ENCODE measurements at places on chromosomes 2 and 18.

DNA sequence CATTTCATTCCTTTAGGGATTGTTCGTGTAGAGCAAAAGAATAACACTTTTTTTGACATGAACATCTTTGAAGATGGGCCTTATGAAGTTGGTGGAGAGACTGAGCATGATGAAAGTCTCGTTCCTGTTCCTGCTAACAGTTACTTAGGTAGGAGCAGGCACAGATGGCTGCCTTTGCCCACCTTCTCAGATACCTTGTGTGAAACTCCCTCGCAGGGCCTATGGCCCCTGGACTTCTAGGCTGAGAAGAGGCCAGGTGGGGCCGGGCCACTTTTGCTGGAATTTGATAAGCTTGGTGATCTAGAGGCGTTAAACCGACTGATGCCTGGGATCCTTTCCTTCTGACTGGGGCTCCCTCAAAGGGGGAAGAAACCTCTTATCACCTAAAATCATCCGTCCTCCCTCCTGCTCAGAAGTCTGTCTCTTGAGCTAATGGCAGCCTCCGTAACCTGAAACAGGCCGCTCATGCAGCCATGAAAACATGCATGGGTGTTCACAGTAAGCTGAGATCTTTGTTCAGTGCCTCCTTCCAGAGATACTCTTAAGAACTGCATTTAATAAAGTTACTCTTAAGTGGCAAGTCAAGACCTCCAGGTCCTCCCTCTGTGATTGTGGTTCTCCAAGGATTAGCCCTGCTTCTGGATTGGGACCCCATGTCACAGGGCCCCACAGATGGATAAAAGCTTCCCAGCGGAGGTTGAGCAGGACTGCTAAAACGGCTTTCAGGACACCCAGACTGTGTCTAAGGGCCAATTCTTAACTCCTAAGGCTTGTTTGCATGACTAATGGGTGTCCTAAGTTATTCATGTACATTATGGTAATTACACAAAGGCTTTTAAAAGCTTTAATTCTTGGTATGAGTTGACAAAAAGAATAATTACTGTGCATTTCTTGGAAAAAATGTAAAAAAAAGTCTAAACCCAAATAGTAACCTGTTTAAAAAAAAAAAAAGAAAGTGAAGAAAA, 43.9 kb downstream of the ITGA6 start:
- DNase-seq: no peak

- DNase-seq: no peak
These were observed 57.0 kb downstream of the VPS54 start for GRCh38 chr2:63962186-63962585.

DNA sequence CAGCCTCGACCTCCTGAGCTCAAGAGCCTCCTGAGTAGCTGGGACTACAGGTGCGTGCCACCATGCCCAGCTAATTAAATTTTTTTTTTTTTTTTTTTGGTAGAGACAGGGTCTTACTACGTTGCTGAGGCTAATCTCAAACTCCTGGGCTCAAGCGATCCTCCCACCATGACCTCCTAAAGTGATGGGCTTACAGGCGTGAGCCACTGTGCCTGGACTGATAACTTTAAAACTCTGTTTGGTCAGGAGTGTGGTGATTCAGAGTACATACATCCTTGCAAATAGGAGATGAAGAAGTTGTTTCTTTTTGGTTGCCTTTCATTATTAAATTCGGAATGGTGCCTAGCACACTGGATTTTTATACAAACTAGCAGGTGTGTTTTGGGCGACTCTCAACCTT, 73.0 kb downstream of the LTBP1 start:
- no peak for DNase-seq

GRCh38 chr2:236946871-236947270, 138.8 kb upstream of the COPS8 start:
- no peak for DNase-seq

DNA sequence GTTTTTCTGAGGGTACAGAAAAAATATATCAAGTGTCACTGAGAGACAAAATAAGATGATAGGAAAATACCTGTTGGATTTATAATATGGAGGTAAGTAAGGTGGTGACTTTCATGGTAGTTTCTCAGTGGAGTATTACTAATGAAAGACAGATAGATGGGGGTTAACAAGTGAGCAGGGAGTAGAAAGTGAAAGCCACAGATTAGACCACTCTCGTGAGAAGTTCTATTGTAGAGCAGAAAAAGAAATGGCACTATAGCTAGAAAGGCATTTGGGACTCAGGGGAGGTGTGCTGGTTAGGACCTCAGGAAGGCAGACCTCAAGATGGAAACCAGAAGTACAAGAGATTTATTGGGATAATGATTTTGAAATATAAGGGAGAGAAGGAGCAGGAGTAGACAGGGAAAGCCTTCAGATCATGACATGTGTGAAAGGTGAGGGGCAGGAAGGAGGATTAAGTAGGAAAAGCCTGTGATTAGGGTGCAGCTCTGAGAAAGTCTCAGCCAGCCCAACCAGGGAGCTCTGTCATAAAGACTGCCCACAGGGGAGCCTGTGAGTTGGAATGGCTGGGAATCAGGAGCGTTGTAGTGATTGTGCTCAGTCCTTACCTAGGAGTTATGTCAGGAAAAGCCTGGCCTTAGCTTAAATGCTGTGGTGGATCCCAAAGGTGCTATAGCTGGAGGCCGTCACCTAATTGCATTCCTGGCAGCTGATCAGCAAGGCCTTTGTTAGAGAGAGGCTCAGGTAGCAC, 198.1 kb downstream of the IKZF2 start:
- DNase-seq: no peak

DNA sequence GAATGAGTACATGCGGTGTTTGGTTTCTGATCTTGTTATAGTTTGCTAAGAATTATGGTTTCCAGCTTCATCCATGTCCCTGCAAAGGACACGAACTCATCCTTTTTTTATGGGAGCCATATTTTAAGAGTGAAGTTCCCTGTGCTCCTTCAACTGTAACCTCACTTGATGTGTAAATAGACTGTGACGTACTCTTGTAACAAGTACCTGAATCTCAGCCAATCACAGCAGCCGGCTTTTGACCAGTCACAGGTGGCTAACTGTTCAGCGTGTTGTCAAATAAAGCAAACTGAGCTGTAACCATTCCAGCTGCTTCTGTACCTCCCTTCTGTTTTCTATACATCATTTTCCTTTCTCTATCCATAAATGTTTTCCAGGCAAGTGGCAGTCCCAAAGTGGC, 774.3 kb upstream of the HS6ST1 start:
- no peak for DNase-seq

- no peak for DNase-seq
These were observed 176.0 kb downstream of the CCDC178 start for GRCh38 chr18:33264566-33264965.

DNA sequence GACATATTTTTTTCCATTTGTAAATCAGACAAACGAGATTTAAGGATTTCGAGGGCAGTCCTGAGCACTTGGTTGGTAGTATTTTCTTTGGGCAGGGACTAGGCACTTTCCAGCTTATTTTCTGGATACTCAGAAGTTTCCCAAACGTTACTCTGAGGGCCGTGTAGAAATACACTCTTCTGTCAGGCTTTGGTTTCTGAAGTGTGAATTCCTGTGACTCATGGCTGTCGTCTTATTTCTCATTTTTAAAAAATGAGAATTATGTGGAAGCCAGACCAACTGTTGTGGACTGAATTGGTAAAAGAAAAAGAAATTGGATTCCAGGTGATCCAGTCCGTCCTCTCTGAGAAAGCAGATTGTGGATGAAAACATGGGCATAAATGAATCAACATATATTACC, 658.6 kb upstream of the FANCL start:
- no peak for DNase-seq

- DNase-seq: no peak
These were observed 18.0 kb downstream of the COLEC11 start for GRCh38 chr2:3612639-3613523.

- DNase-seq: no peak
These were observed 34.6 kb downstream of the EFEMP1 start for GRCh38 chr2:55888936-55889335.

GRCh38 chr2:85604568-85605339, 2.3 kb upstream of the TMEM150A start:
- no peak for DNase-seq

DNA sequence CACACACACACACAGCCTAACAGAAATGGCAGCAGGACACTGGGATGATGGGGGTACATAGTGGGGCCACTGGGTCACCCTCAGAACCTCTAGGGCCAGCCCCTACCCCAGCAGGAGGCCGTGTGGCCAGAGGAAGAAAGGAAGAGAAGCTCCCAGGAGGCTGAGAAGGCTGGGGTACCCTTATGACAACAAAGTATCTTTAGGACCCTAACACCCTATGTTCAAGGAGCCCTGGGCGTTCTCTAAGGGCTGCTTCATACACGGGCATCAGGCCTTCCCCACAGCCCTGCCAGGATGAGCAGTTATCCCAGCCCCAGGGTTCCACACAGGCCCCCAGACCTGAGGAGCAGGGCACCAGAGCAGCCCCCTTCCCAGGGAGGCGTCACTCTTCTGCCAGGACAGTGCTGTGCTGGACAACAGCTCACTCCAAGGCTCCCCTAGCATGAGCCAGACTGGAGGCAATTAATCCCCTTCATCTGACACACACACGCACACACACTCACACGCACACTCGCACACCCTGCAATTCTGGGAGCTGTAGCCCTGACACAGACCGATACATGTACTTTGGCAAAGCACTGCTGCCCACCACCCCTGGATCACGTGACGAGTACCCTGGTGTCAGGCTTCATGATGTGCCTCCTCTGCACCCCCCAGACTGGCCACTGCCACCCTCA, 163.6 kb downstream of the TNS1 start:
- no peak for DNase-seq

GRCh38 chr18:27763341-27763740, 413.6 kb downstream of the CDH2 start:
- no peak for DNase-seq

GRCh38 chr2:231123362-231123898, 1.4 kb downstream of the HTR2B start:
- DNase-seq: no peak

DNA sequence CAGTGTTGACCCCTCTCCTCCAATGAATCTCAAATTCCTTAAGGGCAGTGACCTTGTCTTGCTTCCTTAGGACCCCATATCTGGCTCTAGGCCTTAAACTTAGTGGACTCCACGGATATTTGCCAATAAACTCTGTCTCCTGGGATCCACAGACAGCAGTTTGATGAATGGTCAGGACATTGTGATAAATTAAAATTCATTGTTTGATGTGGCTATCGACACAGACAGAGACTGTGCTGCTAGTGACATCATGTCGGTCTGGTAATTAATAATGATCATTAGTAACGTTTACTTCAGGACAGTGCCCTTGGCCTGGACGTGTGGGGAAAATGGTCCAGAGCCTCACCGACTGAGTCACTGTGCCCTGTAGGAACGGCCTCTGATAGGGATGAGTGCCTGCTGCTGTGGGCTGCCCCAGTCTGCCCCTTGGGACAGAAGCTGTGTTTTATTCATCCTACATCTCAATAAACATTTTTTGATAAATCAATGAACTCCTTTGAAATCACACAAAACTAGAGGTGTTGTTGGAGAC, 5.2 kb upstream of the SLC35F6 start:
- no peak for DNase-seq

DNA sequence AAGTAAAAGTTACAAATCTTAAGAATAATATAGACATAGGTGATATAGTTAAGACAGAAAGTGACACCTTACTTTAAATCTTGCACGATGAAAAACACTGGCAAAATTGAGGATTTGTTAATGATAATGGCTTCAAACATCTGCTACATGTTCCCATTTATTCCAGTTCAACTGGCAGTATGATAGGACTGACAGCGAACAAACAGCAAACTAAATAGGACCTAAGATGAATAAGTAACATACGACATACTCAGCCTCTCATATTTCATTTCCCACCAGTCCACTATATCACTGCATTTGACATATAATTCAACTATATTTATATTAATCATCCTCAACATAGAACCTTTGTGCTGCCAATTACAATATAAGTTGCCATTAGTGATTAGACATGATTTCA, 36.3 kb downstream of the ACVR1C start:
- no peak for DNase-seq

GRCh38 chr2:131104487-131105155, 515 bp upstream of the PLEKHB2 start:
- DNase-seq: no peak

DNA sequence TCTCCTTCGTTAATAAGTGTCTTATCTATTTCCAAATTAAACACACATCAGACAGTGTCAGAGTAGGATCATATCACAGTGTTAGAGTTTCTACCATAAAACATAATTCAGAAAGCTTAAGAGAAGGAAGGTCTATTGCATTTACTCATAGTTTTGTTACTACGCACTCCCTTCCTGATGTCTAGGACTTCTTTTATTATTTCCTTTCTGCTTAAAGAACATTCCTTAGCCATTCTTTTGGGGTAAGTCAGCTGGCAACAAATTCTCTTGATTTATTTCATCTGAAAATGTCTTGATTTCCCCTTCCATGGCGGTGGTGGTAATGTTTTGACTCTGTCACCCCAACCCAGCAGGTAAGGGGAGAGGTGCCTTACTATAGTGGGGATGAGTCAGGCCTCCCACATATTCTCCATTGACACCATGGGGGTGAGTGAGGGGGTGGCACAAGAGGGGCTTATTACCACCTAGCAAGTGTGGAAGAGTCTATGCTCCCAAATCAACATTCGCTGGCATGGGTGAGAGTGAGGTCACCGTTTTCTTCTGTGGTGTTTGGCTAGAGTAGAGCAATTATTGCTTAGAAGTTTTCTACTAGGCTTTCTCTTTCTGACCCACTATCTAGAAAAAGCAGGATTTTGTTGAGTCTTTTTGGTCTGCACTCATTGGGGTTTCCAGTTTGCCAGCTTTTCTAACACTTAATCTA, 29.9 kb downstream of the ABCB11 start:
- DNase-seq: no peak

GRCh38 chr2:43840965-43841364, 2.2 kb downstream of the ABCG8 start:
- DNase-seq: no peak

DNA sequence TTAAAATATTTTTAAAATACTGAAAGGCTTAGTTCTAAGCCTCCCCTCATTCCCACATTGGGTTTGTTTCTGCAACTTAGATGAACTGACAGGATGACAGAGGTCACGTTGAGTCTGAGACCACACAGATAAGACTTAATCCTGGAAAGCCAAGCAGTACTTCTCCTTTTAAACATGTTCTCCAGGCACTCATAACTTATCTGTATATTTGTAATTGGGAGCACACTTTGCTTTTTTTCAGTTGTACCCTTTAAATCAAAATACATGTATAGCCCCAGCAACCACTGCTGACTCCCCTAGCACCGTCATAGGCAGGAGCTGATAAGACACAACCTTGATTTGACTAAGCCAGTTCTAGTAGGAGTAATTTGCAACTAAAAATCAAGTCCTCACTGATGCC, 394.8 kb downstream of the PID1 start:
- no peak for DNase-seq

- DNase-seq: no peak
These were observed 31.6 kb upstream of the VWC2L start for GRCh38 chr2:214379227-214379626.

- DNase-seq: no peak
These were observed 19.6 kb upstream of the WDR75 start for GRCh38 chr2:189421644-189422043.

All from memory B cell (primary cell).